ENCODE measurements at places on chromosomes 3 and 15. TPM values are rescaled to one million over a fixed set of nuclear protein-coding genes. Genes with fewer than 3 reads are reported as not detected.

FBN1 gene
- 31.3 TPM for total RNA-seq

SPATA12 gene
- total RNA-seq = not detected

ERICH6 gene
- not detected for total RNA-seq

KPNA1 gene
- total RNA-seq = 53.2 TPM

C3orf49 gene
- total RNA-seq = not detected

TMC3 gene
- not detected for total RNA-seq

SLC12A8 gene
- total RNA-seq = 0.62 TPM

COL6A5 gene
- total RNA-seq = not detected

WDR93 gene
- total RNA-seq = not detected

ZNF609 gene
- total RNA-seq = 22.6 TPM

Data from right cardiac atrium (tissue), 5 donors.